Astrocyte (in vitro differentiated cells and primary cell): ENCODE measurements at places on chromosomes 4 and X. TPM values are rescaled to one million over a fixed set of nuclear protein-coding genes. Genes with fewer than 3 reads are reported as not detected.

- no peak for DNase-seq
These were observed 104.7 kb downstream of the NCAPG start for GRCh38 chr4:17915439-17915838.

GRCh38 chrX:16828124-16828908, 41.8 kb downstream of the RBBP7 start:
- DNase-seq, result peak; percentile 94

GRCh38 chrX:2401201-2401589, 99.6 kb downstream of the DHRSX start:
- DNase-seq, result peak; percentile 35

DNA sequence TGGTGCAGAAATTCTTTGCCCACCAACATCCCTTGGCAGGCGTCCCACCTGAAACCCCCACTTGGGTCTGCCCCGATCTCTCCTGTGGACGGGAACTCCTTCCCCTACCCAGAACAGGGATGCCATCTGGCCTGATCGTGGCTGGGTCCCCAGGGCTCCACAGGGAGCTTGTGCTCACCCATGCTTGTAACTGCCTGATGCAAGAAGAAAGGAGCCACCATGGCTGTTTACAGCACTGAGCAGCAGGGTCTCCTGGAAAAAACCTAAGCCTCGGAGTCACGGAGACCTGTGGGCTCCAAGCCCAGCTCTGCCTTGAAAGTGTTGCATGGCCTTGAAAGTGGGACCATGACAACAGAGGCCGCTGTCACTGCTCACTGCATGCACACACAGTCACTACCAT, 101.5 kb upstream of the AFAP1 start:
- no peak for DNase-seq

GRCh38 chr4:31175242-31175910, 455.2 kb downstream of the PCDH7 start:
- DNase-seq, result peak; percentile 44

DNA sequence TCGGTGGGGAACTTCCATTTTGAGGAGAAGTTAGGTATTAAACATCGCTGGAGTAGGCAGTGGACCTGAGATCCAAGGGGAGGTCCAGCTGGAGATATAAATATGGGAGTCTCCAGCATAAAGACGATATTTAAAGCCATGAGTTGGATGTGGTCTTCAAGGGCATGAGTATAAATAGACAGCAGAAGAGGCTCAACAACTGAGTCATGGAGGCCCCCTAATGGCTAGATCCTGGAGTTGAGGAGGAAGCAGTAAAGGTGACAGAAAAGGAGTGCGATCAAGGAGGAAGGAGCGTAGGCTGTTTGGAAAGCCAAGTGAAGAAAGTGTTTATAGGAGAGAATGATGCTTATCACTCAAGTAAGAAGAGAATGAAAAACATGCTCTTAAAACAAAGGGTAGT, 18.1 kb upstream of the APBB2 start:
- DNase-seq, result no peak

DNA sequence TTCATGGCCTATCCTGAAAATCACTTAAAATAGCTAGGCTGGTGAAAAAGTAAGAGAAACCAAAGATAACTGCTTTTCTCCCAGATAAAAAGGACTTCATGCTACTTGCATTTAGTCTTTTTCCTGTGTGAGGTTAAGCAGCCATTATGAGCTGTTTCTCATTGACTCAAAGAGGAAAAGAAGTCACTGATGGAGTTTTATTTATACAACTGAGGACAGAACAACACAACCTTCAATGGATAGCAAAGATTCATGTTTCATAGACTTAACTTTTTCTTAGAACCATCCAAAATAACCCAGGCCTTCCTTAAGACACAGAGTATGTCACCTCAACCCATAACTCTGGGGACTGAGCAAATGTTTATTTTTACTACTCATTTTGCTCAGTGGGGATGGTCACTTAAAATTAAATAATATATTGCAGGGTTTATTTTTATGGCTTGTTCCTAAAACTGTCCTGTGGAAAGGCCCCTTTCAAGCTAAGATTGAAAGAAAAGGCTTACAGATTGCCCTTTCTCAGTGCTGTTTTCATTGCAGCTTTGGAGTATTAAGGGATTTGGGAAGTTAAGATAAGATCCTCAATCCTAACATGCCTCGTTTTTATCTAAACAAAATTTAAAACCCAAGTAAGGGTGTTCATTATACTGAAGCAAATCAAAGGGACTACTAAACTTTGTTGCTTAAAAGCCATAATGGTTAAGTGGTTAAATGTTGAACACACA, 252.6 kb upstream of the MAD2L1 start:
- DNase-seq, result no peak

DNA sequence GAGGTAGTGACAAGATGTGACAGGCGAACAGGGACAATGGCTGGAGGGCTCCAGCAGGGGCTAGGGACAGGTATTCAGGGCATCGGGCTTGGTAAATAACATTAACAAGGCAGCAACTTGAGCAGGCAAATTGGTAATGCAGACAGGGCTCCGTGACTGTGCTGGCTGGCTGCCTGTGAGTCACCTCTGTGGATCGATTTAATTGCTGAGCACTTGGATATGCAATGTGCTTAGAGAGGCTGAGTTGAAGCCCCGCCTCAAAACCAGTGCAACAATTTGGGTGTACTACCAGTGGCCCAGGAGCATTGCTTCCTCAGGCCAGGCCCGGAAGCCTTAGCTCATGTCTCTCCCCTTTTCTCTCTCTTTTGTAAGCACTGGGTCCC, 19.5 kb downstream of the CNGA2 start:
- DNase-seq, result peak; percentile 85

DNA sequence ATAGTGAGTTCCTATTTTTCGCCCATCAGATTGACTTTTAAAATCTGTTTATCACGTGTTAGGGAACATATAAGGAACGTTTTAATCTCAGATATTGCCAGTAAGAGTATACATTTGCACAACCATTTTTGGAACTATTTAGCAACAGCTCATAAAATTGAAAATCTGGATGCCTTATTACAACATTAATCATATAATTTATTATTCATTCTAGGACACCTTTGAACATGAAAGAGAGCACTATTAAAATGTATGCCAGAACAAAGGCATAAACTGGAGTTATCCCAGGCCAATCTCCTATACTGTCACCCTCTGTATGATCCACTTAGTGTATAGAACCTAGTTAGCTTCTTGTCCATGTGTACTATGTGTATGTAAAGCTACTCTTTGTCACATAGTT, 579.0 kb upstream of the MAGEB2 start:
- no peak for DNase-seq

DNA sequence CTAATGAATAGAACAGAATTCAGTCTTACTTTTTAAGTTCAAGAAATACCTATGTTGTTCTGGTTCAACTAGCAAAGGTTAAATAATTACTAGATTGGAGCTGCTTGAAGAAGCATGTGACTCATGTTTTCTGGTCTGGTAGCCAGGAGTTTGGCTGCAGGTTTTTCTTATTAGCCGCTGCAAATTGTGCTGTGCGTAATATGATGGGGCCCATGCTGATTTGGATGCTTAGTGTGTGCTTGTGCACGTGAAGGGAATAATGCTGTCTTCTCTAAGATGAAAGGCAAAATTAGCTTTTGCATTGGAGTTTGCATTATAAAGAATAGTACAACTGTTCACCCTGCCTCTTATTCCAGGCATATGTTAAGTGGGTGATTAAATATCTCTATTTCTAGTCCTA, 219.6 kb downstream of the SNCA start:
- DNase-seq, result peak; percentile 12

DNA sequence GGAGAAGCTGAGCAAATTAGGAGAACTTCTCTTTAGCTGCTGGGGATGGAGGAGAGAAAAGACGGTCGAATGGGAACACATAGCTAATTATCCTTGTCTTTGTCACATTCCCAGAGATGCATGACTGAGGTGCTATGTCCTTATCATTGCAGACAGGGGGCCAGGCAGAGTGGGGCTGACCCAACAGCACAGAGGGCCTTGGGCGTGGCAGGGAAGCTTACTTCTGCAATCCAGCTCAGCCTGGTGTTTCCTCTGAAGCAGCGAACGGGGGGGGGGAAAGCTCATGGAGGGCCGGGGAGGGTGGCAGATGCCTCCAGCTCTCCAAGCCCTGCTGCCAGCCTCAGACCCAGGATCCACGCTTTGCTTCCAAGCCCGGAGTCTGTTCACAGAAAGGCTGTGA, 50.8 kb upstream of the HOPX start:
- no peak for DNase-seq

DNA sequence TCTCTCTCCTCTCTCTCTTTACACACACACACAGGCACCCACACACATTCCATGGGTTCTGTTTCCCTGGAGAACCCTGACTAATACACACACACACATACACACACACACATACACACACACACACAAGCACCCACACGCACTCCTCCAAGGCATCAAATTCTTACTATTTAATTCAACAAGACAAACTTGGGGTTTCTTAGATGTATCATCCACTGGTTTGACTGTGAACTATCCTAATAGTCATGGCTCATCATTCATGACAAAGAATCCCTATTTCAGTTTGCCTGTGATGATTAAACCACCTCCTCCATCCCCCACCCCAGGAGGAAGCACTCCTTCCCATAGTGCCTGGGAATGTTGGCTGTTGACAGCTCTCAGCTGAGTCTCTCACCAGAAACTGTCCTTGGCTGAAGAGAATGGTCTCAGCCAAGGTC, 98.2 kb downstream of the USP46 start:
- DNase-seq, result peak; percentile 84

DNA sequence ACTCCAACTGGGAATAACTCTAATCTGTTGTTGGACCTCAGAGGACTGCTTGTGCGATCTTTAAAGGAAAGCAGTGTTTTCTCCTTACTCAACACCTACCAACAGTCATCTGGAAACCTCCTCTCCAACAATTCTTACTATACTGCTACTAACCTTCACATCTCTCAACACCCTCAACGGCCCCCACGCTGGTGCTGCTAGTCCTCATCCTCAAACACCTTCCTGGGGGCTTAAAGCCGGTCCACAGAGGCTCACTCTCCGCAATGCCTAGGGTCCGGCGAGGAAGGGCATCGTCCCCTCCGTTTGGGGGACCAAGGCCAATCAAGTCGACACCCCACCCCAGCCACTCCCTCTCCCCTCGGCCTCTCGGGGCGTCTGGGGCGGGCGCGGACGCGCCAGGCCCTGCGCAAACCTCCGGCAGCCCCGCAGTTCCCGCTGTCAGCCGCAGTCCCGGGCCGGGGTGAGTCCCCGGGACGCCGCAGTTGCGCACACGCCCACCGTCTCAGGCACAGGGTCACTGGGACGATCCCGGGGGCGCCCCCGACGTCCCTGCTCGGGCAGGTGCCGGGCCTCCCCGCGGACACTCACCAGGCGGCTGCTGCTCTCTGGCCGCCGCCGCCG, 418 bp downstream of the TAB3 start:
- DNase-seq, result peak; percentile 4

DNA sequence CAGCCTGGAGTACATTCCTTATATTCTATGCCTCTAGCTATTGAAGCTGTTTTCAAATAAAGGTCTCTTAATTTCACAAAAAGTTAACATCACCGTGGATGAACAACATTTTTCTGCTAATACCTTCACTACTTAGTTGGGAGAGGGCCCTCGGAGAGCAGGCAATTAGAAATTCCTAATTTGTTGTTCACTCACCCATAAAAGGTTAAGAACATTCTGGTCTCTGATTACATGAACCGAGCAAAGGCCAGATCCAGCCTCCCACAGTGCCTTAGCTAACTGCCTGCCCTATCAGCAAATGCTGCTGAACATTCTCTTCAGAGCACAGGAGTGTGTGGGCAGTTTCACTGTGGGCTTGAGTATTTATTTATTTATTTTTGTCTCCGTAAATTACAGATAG, 36.0 kb upstream of the TTC29 start:
- DNase-seq, result peak; percentile 22

GRCh38 chr4:19038231-19038630, 1016.7 kb upstream of the LCORL start:
- no peak for DNase-seq

DNA sequence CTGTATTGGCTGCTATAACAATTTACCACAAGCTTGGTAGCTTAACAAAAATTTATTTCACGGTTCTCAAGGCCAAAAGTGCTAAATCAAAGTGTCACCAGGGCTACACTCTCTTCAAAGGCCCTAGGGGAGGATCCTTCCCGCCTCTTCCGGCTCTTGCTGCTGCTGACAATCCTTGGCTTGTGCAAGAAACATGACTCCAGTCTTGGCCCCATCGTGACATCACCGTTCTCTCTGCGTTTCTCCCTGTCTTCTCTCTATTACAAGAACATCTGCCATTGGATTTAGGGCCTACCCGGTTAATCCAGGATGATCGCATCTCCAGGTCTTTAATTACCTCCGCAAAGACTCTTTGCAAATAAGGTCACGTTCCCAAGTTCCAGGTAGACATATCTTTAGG, 10.4 kb upstream of the CLCN4 start:
- no peak for DNase-seq

DNA sequence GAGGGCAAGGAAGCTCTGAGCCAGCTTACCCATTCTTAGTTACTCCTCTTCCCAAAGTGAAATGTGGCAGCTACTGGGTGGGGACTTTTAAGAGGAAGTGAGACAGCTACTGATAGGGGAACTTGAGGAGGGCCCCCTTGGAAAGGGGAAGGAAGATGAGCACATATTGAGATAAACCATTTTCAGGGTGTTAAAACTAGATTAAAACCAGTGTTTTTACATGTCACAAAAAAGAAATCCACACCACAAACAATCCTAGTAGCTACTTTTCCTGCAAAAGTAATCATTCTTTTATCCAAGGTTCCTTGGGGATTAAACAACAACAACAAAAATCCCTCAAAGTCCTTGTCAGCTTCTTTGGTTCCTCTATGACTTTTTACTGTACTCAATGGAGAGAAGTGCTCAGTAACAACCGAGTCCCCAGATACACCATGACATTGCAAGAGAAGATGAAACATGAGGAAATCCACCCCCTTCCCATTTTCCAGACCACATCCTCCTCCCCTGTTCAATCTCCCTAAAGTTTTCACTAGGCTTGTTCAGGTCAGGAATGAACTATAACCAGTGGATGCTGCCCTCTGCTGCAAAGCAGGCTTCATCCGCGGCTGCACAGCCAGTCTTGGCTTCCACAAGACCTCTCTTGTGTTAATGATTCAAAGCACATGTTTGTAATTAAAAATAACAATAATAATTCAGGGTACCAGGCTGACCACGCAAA, 113.5 kb upstream of the TMEM164 start:
- DNase-seq, result no peak

- no peak for DNase-seq
These were observed 67.4 kb downstream of the CHRNA9 start for GRCh38 chr4:40402556-40402955.

- DNase-seq, result no peak
These were observed 233.7 kb upstream of the NDST3 start for GRCh38 chr4:117800636-117801035.

The PLXNB3 gene
- 5.3 and 5.4 TPM in 2 replicates for total RNA-seq

The CXCL3 gene
- total RNA-seq, result 0.77 and 1.4 TPM in 2 replicates

The GPRIN3 gene
- total RNA-seq, result 2.6 and 6.9 TPM in 2 replicates

The SLC2A9 gene
- 0.54 and 0.62 TPM in 2 replicates for total RNA-seq

The ENOPH1 gene
- 32.0 and 32.6 TPM in 2 replicates for total RNA-seq

The NAA11 gene
- not detected in 2 replicates for total RNA-seq
